ENCODE measurements at places on chromosomes 7 and 10. TPM values are rescaled to one million over a fixed set of nuclear protein-coding genes. Genes with fewer than 3 reads are reported as not detected.

The CUEDC2 gene
- 49.1 TPM for total RNA-seq

The KIF5B gene
- 170 TPM for total RNA-seq

The PNLIPRP2 gene
- not detected for total RNA-seq

The PTPN20 gene
- not detected for total RNA-seq

Measured in astrocyte (in vitro differentiated cells and primary cell).